ENCODE measurements at places on chromosomes 5 and 9.

DNA sequence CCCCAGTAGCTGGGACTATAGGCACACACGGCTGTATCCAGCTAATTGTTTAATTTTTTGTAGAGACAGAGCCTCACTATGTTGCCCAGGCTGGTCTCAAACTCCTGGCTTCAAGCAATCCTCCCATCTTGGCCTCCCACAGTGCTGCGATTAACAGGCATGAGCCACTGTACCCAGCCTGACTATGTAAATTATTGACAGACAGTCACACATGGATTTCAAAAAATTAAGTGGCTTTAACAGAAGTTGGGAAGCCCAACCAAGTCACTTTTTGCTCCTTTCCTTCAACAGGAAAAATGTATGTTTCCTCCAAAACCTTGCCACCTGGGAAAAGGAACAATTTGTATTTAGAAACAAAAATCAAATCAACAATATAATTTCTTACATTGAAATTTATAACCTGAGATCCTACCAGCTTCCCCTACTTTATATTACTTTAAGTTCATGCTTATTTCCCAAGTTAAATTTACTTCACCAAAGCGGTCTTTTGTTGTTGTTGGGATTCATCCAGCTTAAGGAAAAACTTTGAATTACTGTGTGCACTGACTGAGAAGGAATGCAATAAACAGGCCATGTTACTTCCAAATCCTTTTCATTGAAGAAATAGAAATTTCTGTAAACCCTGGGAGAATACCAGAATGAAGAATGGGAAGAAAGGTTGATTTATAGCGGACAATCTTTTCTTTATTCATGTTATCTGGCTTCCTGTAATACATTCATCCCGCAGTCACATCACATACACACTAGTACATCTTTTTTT is 8.6 kb downstream of the PCA3 start:
- no peak for DNase-seq

GRCh38 chr5:180988592-180988991 is at the start of gene BTNL3:
BTNL3 (plus strand) TSS chr5:180988846; CDS start chr5:180989029, 183 bp downstream.
- no peak for DNase-seq

DNA sequence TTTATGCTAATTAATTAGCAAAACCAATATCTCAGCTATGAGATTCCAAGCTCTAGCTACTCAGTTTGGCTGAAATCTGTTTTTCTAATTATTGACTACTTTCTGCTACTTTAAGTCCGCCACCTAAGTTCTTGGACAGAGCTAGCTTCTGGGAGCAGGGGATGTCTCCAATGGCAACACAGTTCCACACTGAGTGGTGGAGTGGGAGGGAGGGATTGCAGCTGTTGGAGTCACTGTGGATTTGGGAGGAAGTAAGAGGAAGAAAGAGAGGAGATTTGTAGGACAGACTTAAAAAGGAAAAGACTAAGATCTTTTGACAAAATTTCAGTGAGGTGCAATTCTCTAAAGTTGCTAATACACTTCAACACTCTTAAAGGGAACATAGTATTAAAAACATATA is 450.8 kb downstream of the NFIB start:
- no peak for DNase-seq

DNA sequence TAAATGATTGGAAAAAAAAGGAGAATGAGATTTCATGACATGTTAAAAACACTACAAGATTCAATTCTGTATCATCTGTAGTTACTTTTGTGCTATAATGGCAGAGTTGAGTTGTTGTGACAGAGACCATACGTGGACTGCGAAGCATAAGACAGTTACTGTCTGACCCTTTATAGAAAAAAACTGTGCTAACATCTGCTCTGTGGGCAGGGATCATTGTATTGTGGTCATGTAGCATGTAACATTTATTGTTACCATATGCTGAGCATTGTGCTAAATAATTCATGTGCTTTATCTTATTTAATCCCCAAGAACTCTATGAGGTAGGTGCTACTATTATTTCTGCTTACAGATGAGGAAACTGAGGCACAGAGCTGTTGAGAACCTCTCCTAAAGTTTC is 147.3 kb upstream of the HMHB1 start:
- DNase-seq, result no peak

DNA sequence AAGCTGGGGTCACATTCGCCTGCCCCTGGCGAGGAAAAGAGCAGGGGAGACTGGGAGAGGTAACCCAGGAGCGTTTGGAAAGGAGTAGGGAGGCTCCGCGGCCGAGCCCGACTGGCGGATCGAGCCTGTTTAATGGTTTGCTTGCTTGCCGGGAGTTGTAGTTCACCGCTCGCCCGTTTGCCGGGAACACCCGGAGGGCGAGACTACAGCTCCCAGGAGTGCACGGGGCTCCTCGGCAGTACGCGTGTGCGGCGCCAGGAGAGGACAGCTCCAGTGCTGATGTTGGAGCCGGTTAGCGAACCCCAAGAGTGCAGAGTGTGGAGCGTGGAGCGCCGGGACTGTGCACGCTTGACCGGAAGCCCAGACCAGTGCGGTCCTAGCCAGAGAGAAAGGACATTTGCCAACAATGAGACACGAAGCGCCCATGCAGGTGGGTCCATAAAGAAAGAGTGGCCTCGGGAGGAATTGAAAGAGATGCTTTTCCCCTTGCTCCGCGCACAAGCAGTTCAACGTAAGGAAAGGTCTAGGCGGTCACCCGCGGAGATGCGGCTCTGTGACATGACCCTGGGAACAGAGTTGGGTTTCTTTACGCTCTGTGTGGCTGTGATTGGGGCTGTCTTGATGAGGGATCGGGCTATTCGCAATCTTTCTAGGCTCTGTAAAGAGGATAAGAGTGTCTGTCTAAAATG is at the start of gene RAB3C:
Gene RAB3C, plus strand, starts transcription at position 273 of the 689 bp plus-strand sequence. Its CDS starts 134 bp downstream, at position 407.
- peak; percentile 84 for DNase-seq
